ENCODE measurements at places on chromosomes 5 and 9.
A peak's percentile ranks its signal among the peaks of the same experiment; 100 is the strongest.

- no peak for DNase-seq
These were observed 149.2 kb upstream of the ARRDC3 start for GRCh38 chr5:91532281-91532680.

DNA sequence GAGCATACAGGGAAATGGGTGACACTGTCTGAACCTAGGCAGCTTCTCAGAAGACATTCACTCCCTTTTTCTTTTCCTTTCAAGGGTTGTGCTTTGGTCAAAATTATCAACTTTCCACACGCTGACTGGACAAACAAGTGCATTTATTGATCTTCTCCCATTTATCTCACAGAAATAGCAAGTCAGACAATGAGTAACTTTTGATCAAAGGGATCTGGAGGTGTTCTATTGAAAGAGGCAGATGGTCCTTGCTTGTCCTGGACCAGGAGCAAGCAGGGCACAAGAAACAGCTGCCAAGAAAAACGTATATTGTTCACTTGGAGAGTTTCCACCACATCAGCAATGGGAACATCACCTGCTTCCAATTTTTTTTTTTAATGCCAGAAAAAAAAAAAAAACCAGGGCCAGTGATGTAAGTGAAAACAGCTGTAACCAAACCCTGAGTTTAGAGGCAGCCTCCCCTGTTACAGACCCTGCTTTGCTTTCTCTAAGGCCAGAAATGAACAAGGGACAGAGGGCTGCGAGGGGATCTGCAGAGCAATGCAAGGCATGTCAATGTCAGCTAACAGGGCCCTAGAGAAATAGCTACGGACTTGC, 79.8 kb downstream of the NIPSNAP3B start:
- DNase-seq, result no peak

DNA sequence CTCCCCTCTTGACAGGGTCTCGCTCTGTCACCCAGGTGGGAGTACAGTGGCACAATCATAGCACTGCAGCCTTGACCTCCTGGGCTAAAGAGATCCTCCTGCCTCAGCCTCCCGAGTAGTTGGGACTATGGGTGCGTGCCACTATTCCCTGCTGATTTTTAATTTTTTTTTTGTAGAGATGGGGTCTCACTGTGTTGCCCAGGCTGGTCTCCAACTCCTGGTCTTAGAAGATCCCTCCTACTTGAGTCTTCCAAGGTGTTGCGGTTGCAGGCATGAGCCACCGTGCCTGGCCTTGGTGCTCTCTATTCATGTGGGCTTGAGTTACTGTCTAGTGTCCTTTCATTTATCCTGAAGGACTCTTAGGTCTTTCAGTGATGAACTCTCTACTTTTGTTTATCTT, 24.1 kb downstream of the EHMT1 start:
- DNase-seq, result no peak

DNA sequence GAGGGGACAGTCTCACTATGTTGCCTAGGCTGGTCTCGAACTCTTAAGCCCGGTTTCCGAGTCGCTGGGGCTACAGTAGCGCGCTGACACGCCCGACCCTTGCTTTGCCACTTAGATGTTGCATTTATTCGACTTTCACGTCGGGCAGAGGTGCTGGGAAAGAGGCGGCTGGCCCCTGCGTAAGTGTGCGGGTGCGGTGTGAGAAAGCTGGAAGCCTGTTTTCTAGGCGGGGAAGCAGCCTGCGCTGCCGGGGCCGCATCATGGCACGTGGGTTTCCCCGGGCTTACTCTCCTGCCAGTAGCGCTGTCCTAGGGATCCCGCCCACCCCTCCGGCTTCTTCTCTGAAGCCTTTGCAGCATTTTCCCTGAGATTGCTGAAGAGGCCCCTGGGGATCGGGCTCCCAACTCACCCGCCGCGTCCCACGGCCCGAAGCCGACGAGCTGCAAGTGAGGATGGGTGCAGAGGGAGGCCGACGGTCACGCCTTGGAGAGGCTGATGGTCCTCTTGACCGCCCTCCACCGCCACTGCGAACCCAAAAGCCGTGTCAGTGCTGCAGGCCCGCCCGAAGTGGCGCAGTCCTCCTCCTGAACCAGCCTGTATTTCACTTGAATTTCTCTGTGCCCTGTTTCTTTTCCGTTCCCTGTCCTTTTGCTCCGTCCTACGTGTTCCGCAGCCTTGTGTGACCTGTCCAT, 5.8 kb upstream of the TRIM41 start:
- DNase-seq, result peak; percentile 52

DNA sequence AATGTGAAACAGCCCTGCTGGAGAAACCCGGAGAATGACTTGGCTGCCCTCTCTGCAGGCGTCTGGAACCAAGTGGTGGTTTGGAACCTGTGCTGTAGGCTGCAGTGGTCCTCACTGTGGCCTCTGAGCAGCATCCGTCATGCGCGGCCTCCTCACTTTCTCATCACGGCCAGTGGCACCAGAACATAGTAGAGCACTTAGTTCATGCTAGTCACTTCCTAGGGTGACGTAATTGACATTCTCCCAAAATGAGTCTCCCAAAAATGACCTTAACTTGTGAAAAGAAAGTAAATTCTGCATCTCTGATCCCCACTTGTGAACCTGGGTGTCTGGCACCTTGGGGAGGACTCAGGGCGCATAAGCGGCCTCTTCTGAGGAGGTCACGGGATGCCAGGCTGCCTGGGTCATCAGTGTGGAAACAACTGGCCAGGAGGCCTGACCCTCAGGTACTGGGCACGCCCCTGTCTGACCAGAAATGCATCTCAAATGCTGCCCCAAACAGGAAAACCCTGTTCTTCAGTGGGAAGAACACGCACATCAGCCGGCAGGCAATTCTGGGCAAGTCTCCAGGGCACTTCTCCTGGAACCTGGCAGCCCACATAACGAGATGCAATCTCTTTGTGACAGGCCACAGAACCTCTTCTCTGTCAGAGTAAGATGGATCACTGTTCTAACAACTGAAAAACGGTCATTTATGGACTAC, 36.6 kb upstream of the SPTLC1 start:
- DNase-seq, result peak; percentile 32

- no peak for DNase-seq
These were observed 29.6 kb downstream of the C5orf58 start for GRCh38 chr5:170262061-170263045.

GRCh38 chr9:115189686-115190085, 71.7 kb upstream of the TNC start:
- no peak for DNase-seq

- DNase-seq, result peak; percentile 85
These were observed 732 bp downstream of the MARCHF11 start for GRCh38 chr5:16178745-16179372.

DNA sequence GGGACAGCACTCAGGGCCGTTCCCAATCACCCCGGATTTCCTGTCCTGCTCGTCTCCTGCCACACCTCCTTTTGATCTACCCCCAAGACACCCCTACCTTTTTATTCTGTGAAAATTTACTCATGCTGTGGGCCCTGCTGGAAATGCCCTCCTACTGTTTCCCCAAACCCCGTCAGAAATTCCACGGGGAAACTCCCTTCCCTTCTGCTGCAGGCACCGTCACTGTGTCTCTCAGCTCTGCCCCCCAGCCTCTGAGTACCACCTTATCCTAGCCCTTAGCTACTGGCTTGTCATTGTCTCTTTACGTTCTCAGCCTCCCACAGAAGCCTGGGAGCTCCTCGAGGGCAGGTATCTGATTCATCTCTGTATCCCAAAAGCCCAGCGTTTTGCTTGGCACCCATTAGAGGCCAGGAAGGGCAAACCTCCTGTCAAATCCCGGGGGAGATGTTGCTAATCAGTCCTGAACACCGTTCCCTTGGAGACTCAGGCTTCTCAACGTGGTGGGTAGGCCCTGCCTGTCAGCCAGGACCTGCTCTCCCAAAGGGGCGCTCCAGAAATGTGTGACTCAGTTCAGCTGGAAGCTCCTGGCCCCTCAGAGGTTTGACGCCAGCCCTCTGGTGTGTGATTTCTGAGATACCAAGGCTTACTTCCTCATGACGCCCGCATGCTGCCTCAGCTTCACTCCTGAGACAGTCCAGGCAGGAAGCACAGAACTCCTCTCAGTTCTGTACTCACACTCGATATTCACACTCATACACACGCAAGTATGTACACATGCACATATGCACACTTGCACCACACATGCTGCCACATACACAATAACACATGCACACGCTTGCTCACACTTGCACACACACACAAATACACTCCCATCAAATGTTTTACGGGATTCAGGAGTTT, 50.7 kb upstream of the GRHPR start:
- no peak for DNase-seq

DNA sequence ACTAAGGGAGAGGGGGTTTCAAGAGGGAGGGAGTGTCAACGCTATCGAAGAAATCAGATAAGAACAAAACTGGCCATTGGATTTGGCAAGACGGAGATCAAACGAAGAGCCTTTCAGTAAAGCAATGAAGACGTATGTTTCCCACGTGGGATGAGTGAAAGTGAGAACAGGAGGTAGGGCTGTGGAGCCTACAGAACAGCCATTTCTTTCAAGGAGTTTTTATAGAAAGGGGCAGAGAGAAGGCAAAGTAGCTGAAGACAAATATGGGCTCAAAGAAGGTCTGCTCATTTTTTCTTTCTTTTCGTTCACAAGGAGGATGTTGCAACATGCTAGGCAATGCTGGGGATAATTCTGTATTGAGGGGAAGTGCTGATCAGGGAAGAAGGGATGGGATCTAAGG, 98.3 kb downstream of the SUSD1 start:
- no peak for DNase-seq

DNA sequence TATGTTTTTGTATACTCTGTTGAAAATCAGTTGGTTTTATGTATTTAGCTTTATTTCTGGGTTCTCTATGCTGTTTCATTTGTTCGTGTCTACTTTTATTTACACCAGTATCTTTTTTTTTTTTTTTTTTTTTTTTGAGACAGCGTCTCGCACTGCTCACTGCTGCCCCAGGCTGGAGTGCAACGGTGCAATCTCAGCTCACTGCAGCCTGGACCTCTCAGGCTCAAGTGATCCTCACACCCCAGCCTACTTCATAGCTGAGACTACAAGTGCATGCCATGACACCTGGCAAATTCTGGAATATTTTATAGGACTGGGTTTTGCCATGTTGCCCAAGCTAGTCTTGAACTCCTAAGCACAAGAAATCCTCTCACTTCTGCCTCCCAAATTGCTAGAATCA, 869.4 kb upstream of the CDH6 start:
- no peak for DNase-seq

GRCh38 chr5:135153259-135153658, 119.2 kb upstream of the PITX1 start:
- DNase-seq, result no peak

- DNase-seq, result no peak
These were observed 68.4 kb upstream of the IZUMO3 start for GRCh38 chr9:24614070-24614469.

Data from pancreas (tissue), 10 donors.